Stimulated activated CD4-positive, alpha-beta T cell treated with anti-CD3 and anti-CD28 coated beads, Interleukin-4, amount 100 ng/mL, for 1 hour (primary cell): ENCODE measurements at places on chromosomes 5 and 9.

DNA sequence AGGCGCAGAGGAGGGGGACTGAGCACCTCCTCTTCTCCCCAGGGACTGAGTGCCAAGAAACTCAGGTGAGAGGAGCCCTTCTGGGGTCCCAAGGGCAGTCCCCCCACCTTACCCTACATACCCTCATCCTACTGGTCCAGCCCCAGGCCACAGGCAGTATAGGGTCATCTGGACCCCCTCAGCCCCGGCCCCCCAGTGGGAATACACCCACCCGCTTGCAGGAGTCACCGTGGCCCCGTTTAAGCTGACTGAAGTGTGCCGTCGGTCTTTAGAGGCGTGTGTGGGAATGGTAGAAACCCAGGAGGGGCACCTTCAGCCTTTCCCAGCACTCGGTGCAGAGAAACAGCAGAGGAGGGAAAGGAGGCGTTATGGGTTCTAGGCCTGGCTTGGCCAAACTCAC is 30.8 kb downstream of the COL15A1 start:
- no peak for DNase-seq

DNA sequence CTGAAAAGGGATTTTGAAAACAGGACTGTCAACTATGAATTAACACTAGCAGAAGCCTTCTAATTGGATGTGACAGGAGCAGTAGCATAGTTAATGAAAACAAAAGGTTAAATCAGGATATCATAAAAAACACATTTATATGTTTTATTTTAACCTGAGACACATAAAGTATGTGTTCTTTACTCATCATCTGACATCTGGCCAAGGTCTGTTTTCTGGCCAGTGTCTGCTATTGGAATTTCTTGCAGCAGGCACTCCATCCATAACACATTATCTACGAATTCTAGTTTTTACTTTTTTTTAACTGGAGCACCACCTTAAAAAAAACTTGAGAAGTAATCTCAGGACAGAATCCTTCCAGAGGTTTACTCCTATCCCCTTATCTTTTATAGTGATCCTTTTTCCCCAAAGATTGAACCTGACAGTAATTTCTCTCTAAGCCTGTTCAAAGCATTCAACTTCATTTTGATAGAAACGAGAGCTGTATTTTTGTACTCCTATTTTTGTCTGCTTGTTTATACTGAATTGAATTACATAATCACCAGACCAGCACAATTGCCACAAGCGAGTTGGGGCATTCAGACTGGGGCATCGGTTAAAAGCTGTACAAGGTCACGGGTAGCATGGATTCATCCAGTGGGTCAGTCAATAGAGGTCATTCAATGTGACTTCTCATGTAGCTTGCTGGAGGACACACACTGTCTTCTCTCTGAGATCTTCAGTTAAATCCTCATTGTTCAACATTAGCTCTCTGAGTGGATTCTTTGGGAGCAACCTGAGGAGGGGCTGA is 205.6 kb upstream of the CLINT1 start:
- no peak for DNase-seq

GRCh38 chr9:73202980-73203379 is 51.3 kb downstream of the ANXA1 start:
- DNase-seq: no peak

GRCh38 chr9:84975926-84976325 is 306.4 kb downstream of the NTRK2 start:
- DNase-seq: no peak

DNA sequence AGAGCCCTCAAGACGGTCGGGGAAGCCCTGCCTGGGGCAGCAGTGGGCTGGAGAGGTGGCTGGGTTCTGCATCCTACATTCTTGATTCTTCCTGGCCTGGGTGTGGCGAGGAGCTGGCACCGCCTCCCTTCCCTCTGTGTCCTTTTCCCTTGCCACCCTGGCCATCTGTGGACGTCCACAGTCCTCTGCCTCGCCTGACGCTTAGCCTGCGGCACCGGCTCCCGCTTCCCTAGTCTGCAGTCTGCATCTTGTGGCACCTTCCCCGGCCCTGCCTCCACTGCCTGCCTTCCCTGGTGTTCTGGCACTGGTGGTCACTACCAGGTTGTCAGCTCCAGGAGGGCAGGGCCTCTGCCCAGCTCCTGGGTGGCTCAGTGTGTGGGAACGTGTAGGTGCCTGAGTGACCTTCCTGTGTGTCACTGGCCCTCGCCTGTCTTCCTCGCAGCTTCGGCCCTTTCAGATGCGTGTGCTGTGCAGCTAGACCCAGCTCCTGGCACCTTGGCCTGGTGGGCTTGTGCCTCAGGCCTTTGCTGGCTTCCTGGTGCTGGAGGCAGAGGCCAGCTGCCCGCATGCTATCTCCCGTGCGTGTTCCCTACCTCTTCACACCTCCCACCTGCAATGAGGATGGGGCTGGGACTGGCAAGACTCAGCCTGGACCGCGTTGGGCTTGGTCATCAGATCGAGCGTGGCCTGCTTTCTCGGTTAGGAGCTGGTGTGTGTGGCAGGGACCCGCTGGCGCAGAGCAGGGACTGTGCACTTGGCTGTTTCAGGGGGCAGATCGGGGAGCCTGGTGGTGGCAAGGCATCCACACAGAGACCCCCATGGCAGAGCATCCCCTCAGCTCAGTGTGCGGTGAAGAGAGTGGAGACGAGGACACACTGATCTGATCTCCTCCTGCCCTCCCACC is 20.9 kb downstream of the TRAF2 start:
- DNase-seq: no peak

GRCh38 chr9:136210276-136210675 is 5.3 kb upstream of the LHX3 start:
- no peak for DNase-seq

DNA sequence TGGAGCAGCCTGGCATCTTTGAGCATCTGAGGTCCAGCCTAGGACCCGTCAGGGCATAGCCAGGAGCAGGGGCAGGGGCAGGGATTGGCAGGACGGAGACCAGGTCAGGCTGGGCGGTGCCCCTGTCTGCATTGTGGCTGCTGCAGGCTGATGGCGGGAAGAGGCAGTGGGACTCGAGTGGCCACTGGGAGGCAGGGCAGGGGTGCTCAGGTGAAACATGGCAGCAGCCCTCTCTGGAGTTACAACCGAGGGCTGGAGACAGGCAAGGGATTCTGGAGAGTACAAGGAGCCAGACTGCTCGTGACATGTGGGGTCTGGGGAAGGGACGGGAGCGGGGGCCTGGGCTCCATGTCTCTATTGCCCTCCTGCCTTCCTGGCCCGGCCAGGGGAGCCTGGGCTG is 97.4 kb upstream of the RAPGEF1 start:
- DNase-seq: no peak

- no peak for DNase-seq
Observed at GRCh38 chr9:6113819-6114218, 98.4 kb upstream of the RANBP6 start.

DNA sequence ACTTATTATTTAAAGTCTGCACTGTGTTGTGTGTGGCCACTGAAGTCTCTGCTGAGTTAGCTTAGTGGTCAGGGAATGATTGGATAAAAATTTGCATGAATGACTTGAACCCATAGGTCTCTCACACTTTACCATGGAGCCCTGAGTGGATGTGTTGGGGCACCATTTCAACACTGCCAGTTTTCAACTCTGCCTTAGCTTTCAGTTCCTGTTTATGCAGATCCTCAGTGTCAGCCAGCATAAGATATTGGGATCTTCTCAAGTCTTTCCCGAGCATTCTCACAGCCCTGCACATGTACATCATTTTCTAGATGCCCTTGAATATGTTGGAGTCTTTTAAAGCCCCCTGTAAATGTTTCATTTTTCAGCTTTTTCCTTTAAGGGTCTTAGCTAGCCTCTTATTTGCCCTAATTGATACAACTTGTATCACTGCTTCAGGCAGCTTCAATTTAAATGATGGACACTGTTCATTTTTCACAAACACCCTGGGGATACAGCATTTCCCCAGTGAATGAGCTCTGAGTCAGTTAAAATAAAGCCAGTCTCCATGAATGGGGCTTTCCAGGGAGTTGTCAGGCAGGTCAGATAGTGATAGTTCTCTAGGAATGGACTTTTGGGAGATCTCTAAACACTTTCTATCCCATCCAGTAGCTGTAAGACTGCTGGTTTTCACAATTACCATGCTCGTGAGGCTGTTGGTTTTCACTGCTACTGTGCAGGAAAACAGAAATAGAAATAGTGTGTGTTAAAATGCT is 211.9 kb upstream of the PAPPA start:
- no peak for DNase-seq
